ENCODE measurements at places on chromosomes 11 and 22.

- DNase-seq, result no peak
Observed at GRCh38 chr11:99432677-99433076, 411.9 kb downstream of the CNTN5 start.

DNA sequence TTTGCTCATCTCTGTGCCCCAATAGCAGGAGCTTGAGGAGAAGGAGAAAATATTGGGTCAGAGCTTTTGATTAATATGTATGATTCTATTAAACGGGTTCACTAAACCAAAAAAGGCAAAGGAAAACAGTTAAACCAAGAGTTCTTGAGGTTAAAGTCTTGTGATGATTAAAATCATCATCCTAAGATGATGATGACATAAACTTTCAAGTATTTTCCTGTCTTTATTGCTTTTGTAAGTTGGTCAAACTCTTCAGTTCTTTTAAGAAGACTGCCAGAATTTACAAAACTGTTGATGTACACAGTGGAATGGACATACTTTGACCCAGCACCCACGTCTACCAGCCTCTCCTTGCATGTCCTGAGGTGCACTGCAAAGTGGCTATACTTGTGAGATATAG is 41.0 kb downstream of the FDX1 start:
- DNase-seq, result no peak

GRCh38 chr11:112694813-112695212 is 266.4 kb upstream of the NCAM1 start:
- no peak for DNase-seq

DNA sequence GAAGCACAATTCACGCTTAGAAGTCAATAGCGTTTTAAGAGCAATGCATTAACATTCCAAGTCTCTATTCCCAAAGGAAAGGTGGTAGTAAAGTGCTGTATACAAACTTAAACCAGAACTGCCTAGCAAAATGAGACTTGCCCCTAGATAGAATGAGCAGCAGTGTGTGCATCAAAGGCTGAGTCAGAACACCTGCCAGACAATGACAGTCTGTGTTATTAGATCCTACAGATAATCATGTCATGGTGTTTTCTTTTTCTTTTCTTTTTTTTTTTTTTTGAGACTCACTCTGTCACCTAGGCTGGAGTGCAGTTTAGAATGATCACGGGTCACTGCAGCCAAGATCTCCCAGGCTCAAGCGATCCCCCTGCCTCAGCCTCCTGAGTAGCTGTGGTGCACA is 1.6 kb downstream of the RTCB start:
- no peak for DNase-seq

DNA sequence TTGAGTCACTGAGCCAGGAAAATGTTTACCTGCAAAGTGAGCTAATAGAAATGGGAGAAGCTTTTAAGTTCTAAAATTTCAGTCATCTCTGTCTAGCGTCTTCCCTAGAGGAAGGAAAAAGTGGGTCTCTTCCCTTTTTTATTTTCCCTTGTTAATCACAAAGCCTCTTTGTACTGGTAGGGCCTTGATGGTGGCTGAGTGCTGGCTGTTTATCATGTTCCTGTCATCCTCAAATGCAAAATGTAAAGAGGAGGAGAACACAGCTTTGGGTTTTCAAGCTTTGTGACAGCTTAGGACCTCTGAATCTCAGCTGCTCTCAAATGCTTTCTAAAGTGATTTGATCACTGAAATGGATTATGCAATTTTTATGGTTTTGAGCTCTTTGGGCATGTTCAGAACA is 222.0 kb downstream of the TMEM135 start:
- DNase-seq, result no peak

DNA sequence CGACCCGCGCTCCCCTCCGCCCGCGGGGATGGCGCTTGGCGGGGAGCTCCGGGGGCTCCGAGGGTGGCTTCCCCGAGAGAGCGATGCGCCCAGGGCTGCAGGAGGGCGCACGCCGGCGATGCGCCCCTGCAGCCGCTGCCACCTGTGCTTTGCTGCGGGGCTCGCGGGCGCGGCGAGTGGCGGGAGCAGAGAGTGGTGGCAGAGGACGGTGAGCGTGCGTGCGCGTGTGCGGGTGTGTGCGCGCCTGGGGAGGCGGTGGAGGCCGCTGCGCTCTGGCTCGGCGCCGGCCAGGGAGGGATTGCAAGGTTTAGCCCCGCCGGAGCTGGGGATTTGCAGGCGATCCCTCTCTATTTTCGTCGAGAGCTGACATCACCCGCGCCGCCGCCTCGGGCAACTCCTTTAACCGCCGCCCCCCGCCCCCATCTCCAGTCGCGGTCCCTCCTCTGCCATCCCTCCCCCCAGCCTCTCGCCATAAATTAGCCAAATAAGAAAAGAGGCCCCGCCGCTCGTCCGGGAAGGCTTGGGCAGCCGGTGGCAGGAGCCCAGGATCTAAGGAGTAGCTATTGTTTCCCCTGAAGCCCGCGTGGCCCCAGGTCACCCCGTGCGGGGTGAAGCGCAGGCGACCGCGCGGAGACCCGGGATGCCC is at the start of gene SLC1A2:
TSS of gene SLC1A2 (minus strand) at position 375 of the 646 bp plus-strand sequence. CDS start 592 bp downstream, outside the sequence.
- DNase-seq, result no peak

DNA sequence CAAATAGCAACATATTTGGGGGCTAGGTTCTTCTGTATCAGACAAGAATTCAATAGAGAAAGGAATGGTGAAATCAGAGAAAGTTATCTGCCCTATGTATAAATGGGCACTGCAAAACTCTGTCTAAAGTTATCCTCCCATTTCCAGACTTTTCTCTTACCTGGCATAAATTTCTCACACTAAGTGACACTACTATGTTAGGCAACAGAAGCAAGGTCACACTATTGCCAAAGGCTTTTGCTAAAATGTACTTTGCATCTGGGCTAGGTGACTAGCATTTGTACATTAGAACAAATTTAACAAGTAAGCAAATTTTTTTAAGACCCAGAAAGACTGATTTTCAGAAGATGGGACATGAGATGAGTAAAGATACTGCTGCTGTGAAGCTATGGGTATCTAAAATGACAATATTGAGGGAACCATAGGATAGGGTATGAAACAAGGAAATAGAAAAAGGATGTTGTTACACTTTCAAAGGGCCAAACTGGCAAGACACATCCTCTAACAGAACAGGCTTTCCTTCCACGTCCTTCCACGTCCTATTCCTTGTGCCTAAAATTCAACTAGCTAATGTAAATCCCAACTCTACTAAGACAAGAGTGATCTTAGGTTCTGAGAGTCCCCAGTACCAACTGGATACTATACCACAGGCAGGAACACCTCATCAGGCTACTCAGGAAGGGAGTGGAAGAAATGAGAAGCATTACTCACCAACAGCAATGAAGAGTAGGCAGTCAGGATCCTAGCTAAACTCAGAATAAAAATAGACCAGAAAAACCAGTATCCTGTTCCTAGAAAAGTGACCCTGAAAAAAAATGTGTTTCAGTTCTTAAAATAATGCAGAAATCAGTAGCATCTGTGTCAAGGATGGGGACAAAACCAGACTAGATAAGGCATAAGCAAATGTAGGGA is 22.6 kb downstream of the GDPD4 start:
- DNase-seq, result no peak

DNA sequence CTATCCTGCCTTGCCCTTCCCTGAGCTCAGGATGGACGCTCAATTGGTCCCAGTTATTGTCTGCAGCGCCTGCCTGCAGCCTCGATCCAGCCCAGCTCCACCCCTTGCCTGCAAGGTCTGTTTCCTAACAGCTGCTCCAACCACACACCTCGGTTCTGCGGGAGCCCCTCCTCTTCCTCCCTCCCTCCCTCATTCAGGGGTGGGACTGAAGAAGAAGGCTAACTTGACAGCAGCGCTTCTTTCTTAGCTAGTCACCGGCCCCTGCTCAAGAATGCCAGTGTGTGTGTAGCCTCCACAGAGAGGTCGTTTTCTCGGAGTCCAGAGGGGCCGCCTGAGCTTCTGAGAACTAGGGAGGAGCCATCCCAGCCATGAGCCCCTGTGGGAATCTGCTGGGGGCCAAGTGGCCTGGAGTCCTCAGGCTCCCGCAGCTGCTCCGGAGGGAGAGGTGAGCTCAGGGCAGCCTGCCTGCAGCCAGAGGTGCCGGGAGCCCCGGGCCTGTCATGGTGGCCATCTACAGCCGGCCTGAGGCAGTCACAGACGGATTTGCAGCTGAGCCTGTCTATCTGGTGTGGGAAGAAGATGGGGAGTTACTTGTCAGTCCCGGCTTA is 36.1 kb downstream of the LIMK2 start:
- DNase-seq, result peak; percentile 59

- no peak for DNase-seq
Observed at GRCh38 chr11:79139900-79140299, 300.9 kb downstream of the TENM4 start.

- no peak for DNase-seq
Observed at GRCh38 chr11:66476841-66477251, 3.4 kb upstream of the DPP3 start.

- no peak for DNase-seq
Observed at GRCh38 chr11:10032935-10033334, 261.1 kb downstream of the SBF2 start.

- no peak for DNase-seq
Observed at GRCh38 chr11:130629039-130629438, 180.6 kb downstream of the ADAMTS15 start.

GRCh38 chr11:71477641-71478527 is 24.9 kb downstream of the NADSYN1 start:
- DNase-seq, result no peak

GRCh38 chr22:41801147-41801819 is 804 bp downstream of the CCDC134 start:
- no peak for DNase-seq

DNA sequence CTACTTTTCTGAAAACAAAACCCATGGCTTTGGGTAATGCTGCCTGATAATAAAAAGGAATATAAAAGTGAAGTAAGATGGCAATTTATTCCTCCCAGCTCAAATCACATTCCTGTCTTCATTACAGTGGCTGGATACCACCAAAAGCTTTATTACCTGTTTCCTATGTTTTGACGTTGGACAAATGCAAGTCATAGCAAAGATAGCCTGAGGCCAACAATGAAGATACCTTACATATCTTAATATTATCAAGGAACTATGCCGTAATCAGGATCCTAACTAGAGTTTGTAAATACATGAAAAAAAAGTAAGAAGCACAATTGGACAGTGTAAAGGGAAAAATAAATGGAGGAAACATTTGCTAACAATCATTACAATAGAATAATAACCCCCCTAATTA is 202.4 kb downstream of the SOX6 start:
- DNase-seq, result no peak

DNA sequence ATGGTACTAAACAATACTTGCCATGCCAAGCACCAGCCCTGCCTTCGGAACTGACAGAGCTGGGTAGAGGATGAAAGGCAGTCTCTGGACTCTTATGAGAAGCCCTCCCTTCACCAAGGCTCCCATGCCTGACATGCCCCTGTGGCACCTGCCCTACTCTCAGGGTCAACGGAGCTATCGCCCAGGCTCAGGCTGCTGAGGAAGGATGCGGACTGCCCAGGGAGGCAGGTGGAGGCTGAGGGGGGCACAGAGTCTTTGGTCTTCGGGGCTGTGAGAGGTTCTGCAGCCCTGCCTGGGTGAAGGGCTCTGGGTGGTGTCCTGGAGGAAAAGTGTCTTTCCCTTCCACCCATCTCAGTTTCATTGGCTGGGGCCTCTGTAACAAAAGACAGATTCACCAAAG is 290.8 kb upstream of the B3GAT1 start:
- no peak for DNase-seq

GRCh38 chr11:37451903-37452302 is 853.9 kb upstream of the RAG2 start:
- no peak for DNase-seq

GRCh38 chr22:39205344-39206021 is 39.3 kb downstream of the PDGFB start:
- DNase-seq, result no peak

GRCh38 chr11:133900176-133901105 is 55.1 kb upstream of the SPATA19 start:
- no peak for DNase-seq

DNA sequence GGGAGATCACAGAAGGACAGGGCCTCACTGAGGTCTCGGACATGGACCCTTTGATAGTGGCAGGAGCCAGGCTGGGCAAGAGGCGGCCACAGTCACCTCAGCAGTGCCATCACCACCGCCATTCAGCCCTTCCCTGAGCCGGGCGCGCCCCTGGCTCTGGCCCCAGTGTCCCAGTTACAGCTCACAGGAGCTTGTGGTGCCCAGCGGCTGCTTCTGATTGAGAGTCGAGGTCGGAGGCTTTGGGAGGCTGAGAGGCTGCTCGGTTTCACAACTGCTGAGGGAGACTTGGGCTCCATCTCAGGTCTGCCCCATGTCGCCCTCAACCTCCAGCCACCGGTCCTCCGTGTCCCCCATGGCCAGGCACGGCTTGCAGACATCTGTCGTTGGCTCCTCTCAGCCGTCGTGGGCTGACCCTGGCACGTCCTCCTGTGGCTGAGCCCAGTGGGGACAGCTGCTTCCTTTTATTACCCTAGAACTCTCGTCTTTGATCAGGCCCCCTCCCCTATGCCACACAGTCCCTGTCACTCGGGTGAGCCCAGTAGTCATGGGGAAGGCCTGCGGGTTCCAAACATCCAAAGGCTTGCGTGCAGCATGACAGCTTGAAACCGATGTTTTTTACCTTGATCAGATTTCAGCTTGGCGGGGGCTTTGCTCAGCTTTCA is 28.4 kb upstream of the PPP6R3 start:
- no peak for DNase-seq

GRCh38 chr22:44271732-44272400 is 40.9 kb downstream of the SHISAL1 start:
- no peak for DNase-seq

GRCh38 chr22:31637891-31638618 is 24.0 kb downstream of the PISD start:
- DNase-seq, result no peak

Data from effector CD4-positive, alpha-beta T cell (primary cell).